ENCODE measurements at places on chromosomes 7 and 10.
A peak's percentile ranks its signal among the peaks of the same experiment; 100 is the strongest.

- no peak for DNase-seq
These were observed 295.3 kb downstream of the SKIDA1 start for GRCh38 chr10:21230219-21230618.

DNA sequence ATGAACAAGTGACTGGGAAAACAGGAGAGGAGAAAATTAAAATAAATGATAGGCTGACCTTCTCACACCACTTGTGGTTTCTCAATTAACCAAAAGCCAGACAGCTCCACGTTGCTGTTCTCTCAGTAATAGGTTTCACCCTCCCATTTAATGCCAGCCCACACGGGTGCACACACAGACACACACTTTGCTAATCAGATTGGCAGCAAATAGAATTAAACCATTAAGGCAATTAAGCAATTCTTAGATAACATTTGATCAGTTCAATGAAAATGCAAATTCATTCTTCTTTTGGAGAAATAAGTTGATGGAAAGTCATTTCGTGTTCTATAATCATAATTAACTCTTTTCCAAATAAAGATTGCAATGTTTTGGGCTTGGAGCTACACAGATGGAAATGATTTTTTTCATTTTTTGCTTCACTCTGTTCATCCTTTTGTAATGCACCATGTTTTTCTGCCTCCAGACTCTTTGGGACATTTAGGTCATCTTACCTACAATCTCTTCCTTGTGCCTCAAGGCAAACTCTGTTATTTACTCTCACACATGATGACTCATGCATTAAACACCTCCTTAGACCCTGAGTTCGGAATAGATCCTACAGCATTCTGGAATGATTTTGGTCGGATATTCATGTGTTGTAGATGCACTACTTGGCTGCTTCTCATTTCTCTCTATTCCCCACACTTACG lies 700.7 kb downstream of the AUTS2 start:
- DNase-seq, result no peak

DNA sequence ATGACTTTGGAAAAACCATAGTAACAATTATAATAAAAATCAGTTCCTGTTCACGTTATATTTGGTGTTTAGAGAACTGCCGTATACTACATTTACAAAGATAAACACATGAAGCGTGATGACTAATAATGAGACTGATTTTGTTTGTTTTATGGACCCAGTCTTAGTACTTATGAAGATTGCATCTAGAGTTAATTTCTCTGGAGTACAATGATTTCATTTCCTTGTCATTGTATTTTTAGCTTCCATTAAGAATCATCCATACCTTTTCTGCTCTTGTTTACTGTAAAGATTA lies 2.9 kb downstream of the RBM20 start:
- DNase-seq, result no peak

- DNase-seq, result no peak
These were observed 5.5 kb downstream of the CYP2W1 start for GRCh38 chr7:988426-988911.

- DNase-seq, result no peak
These were observed 557 bp upstream of the LSM8 start for GRCh38 chr7:118183428-118183785.

- no peak for DNase-seq
These were observed 41.4 kb downstream of the EXOC4 start for GRCh38 chr7:133294234-133294633.

DNA sequence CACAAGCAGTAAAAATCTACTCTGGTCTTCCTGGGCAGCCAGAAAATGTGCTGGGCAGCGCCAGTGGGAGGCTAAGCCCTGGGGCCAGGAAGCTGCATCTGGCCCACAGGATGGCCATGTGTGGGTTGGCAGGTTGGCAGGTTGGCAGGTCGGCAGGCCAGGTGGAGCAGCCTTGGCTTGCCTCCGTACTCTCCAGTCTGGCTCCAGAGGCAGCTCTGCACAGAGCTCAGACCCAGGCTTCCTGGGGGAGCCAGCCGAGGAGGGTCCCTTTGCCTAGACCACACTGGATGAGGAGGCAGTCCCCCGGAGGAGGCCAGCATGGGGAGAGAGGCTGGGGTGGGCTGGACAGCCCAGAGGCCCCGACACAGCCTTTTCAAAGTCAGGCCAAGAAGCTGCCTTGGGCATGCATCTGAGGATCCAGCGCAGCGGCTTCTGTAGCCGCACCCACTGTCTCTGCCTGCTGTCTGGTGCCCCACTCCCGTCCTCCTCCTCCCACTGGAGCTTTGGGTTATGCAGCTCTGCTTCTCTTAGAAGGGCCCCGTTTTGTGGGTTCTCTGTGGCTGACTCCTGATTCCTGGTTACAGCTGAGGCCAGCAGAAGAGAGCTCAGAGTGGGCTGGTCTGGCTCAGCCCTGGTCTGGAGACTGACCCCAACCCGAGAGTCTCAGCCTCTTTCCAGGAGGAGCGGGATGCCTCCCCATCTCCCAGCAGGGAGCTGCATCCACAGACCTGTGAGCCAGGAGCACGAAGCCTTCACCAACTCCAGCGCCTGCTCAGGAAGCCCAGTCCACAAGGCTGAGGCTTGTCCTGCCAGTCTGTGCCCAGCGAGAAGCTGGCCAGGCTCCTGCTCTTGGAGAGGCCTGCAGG lies 44.6 kb downstream of the CFAP46 start:
- no peak for DNase-seq

- no peak for DNase-seq
These were observed 11.9 kb upstream of the COL1A2 start for GRCh38 chr7:94382746-94383145.

DNA sequence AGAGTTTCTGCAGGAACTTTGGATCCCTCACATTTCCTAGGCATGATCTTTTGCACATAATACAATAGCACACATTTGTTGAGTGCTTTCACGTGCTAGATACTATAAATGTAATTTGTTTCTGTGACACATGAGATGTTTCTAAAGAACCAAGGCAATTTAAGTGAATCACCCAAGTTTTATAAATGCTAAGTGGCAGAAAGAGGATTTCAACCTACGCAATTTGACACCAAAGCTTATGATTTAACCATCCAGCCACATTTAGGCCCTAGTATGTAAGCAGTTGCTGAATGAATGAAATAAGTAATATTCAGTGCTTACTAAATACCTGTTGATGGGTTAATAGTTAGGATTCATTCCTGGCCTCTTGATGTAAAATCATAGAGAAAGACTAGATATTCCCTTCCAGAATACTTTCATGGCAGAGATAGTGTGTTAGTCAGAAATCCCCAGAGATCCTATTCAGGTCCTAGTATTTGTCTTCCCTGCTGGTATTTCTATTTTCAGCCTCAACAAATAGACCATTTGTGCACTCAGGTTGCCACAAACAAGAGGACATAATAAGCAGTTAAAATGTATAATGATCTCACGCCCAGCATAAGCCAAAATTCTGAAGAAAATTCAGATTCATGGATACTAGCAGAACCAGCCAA lies 572.6 kb downstream of the IPMK start:
- DNase-seq, result peak; percentile 68

GRCh38 chr10:119245272-119245671 lies 37.9 kb downstream of the GRK5 start:
- DNase-seq, result no peak

DNA sequence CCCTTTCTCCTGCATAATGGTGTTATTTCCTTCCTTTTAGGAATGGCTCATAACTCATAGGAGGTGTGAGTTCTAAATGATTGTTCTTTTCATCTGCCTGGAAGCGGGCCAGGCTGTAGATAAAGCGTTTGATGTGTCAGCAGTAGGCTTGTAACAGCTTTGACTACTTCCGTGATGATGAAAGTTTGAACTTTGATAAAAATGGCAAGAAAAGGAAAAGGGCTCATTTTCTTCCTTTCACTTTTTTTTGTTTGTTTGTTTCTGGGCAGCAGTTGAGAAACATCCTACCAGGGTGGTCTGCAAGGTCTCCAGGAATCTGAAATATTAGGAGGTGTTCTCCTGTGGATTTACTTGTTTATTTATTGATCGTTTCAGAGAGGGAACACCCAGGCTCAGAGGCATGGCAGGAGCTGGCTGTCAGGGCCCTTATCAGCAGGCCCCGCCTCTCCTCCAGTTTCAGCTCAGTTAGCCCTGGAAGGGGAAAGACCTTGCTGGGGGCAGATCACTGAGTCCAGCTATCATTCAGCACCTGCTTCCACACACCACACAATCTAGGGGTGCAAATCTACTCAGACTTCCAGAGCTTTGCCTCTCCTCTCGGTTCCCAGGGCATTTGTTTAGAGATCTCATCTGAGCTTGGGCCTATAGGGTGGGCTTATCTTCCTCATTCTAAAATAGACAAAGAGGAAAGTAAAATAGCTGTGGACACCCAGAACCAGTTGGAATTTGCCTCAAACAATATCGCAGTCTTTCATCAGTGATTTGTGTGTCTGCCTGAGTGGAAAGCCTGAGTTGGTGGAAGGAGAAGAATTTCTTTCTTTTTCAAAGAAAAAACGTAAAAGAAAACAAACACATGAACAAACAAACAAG lies 130.9 kb downstream of the BMPER start:
- no peak for DNase-seq

GRCh38 chr7:1819259-1819841 lies 149.3 kb downstream of the ELFN1 start:
- DNase-seq, result no peak

DNA sequence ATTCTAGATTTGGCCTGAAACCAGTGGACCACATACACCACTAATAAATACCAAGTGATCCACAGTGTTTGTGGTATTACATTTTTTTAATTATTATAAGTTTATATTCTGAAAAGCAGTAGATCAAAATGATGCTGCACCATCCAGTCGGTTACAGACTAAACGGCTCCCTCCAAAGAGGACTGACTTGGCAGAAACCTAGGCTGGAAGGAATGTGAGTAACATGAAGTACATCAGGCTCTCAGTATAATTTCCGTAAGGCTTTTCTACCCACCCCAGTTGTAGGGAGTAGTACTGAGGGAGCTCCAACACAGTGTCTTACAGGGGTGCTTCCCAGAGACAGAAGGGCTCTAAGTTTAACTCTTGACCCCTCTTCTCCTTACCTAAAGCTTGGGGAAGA lies 119.5 kb downstream of the TRRAP start:
- no peak for DNase-seq

- DNase-seq, result peak; percentile 47
These were observed 1.6 kb downstream of the ZNF746 start for GRCh38 chr7:149495785-149496641.

GRCh38 chr7:47787249-47788069 lies 160.8 kb downstream of the PKD1L1 start:
- no peak for DNase-seq

- DNase-seq, result no peak
These were observed 55.9 kb downstream of the CFAP46 start for GRCh38 chr10:132886211-132887099.

DNA sequence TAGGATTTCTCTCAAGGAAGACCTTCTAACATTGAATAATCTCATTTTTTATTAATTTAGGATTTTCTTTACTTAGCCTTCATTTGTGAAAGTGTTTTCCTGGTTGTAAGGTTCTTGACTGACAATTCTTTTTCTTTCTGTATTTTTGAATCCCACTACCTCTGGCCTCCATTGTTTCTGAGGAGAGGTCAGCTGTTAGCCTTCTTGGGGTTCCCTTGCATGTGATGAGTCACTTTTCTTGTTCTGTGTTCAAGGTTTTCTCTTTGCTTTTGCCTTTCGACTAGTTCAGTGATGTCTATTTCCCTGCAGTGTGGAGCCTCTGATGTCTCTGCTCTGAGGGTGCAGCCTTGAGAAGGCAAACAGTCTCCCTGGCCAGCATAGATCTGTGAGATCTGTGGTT lies 304.1 kb upstream of the ZNF32 start:
- no peak for DNase-seq

GRCh38 chr10:2791774-2792443 lies 275.4 kb upstream of the PFKP start:
- no peak for DNase-seq

DNA sequence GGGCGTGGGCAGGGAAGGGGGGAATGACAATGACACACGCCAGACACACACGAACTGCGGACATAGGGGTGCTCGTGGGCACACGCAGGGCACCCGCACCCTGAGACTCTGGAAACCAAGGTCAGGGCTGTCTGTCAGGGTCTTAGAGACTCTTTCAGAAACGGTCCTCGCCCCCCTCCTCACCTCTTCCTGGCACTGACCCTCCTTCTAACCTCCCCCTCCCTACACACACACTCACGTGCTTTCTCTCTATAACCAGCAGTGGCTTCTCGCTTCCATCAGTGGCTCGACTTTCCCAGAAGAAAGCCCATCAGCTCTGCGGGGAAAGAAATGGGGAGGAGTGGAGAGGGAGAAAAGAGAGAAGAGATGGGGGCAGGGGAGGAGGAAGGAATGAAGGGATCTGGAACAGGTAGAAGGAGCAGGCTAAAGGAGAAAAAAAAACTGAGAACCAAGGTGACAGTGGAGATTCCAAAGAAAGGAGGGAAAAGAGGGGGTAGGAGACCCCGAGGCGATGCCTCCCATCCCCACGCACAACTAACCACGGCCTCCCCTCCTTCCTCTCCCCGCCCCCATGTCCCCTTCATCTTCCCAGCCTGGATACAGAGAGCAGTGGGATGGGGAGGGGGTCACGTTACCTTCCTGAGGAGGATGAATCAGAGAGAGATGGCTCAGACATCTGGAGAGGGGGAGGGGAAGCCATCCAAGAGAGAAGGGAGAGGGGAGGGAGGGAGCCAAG lies 1.7 kb upstream of the VGF start:
- DNase-seq, result no peak

DNA sequence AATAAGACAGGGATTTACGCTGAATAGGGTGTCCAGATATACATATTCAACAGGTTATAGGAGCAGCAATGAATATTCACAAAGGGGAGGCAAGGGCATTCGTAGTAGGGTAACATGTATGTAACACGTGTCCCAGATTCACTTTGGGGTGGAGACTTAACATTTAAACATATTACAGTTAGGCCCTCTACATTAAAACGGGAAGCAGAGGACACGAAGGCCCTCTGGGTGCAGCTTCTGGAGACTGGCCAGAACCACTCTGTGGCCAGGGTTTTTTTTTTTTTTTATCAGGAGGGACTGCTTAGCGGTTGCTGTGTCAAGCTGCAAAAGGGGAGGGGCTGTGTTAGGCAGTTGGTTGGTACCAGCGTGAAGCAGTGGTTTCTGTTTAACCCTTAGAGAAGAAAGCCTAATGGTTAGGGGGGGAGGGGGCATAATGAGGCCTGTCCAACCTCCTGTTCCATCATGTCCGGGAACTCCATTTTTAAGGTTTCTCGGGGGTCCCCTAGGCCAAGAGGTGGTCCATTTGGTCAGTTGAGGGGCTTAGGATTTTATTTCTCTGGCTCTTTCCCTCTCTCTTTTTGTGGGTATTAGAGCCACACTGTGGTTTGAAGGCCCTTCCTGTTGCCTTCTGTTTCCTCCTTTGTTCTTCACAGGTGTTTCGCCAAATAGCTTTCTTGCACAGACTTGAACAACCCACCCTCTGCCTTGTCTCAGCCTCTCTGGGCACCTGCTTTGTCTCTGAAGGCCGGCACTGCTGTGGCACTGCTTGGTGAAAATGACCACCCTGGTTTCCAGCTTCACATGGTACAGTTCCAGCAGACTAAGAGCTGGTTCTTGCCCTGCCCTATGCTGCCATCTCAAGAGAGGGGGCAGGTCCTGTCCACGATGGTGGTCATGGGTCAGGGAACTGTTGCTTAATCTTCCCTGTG lies 26.4 kb downstream of the PRF1 start:
- peak; percentile 87 for DNase-seq

GRCh38 chr10:65123120-65123519 lies 1601.9 kb downstream of the REEP3 start:
- DNase-seq, result no peak
